Non-pigmented ciliary epithelial cell (primary cell): ENCODE measurements at places on chromosomes 6 and 20.

DNA sequence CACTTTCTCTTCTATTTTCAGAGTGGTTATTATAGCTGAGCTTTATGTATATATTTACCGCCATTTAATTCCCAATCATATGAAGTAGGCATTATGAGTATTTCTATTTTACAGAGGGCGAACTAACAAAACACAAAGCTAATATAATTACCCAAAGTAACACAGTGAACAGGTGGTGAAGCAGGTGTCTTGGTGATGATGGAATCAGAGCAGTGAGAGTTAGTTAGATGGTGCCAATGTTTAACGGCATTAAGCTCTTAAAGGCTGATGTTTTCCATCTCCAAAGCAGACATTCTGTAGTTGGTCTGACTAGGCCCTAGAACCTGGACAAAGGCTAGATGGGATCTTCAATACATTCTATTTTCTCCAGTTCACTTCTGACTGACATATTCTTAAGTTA, 551.1 kb upstream of the SYNCRIP start:
- no peak for DNase-seq

GRCh38 chr20:36646678-36647077, 682 bp upstream of the SLA2 start:
- DNase-seq = no peak

- no peak for DNase-seq
Measured at GRCh38 chr6:134626086-134626485, 308.2 kb upstream of the SGK1 start.

- no peak for DNase-seq
Measured at GRCh38 chr6:77151241-77151640, 312.1 kb downstream of the HTR1B start.

DNA sequence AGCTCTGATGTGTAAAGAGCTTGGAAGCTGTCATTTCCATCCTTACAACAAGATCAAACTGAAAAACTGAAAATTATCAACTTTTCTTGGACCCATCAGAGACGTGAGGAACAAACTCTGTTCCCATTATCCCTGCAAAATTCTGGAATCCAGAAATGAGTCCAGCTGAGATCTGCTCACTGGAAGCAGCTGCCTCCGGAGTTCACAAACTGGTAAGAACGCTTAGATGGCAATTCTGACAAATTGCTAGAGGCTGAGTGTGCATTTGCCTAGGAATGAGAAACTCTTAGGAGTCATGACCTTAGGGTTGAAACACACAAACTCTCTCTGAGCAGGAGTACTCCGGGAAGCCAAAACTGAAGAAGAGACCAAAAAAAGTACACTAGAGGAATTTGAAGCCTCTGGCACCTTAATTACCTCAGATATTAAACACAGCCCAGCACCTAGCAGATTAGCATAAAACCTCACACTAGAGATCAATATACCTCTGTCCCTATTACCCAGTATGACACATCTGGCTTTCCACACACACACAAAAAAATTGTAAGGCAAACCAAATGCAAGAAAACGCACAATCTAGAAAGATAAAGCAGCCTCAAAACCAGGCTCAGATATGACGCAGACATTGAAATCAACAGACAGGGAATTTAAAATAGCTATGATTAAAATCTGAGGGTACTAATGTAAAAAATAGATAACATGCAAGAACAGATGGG, 233.5 kb upstream of the SGK1 start:
- DNase-seq = peak; percentile 72

GRCh38 chr6:2215342-2215741, 30.1 kb downstream of the GMDS start:
- DNase-seq = no peak
